ENCODE measurements at places on chromosomes 11 and 22.

DNA sequence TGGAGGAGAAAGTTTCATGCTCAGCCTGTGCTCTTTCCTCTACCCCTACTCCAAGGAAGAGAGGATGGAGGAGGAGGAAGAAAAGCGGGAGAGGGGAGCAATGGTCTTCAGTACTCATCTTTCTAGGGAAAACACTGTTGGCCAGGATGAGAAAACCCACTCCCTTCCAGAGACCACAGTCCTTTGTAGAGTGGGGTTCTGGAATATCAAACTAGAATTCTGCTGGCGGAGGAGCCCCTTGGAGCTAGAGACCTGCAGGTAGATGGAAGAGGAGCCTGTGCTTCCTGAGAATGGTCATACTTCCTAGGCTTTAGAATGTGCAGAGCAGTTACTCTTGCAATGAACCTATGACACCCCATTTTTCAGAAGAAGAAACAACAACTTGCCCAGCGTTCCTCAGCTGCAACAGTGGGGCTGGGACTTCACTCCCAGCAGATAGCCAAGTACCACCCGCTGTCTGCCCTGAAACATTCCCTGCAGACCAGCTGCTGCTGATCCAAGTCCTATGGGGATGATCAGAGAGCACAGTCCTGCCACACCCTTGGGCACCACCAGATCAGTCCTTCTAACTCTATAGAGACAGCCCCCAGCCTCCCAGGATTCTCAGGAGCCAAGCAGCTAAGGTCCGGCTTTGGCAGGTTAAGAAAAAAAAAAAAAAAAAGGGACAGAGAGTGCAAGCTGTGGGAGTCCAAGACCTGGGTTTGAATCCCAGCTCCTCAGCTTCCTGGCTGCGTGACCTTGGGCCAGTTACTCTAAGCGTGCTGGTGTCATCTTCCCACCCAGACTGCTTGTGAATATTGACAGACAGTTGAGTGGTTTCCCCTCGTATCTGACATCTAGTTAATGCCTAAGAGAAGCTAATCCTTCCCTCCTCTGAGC lies 664 bp downstream of the PTGDR2 start:
- no peak for DNase-seq

DNA sequence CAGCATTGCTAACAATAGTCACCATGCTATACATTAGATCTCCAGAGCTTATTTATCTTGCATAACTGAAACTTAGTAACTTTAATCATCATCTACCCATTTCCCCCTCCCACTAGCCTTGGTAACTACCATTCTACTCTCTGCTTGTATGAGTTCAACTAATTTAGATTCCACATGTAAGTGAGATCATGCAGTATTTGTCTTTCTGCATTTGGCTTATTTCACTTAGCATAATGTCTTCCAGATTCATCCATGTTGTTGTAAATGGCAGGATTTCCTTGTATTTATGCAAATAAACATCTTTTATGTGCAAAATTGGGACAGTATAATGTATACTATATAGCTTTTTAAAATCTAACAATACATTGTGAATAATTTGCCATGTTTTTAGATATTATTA lies 66.0 kb upstream of the ZBED5 start:
- no peak for DNase-seq

- no peak for DNase-seq
Measured at GRCh38 chr22:20182365-20182764, 31.5 kb upstream of the CCDC188 start.

DNA sequence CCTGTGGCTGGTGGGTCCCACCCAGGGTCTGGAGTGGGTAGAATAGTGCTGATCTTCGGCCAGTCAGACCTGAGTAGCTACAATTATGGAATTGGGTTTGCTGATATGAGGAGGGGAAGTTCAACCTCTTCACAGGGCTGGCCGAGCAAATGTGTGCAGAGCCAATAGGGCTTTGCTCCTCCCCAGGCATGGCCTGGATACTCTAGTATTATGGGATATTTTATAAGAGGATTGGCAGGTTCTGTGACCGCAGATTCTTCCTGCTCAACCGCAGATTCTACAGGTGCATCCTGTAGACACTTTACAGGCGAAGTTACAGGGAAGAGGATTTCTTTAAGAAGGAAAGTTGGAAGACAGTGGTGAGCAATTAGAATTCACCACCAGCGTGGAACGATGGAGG lies 44.3 kb downstream of the TBC1D22A start:
- DNase-seq, result no peak

DNA sequence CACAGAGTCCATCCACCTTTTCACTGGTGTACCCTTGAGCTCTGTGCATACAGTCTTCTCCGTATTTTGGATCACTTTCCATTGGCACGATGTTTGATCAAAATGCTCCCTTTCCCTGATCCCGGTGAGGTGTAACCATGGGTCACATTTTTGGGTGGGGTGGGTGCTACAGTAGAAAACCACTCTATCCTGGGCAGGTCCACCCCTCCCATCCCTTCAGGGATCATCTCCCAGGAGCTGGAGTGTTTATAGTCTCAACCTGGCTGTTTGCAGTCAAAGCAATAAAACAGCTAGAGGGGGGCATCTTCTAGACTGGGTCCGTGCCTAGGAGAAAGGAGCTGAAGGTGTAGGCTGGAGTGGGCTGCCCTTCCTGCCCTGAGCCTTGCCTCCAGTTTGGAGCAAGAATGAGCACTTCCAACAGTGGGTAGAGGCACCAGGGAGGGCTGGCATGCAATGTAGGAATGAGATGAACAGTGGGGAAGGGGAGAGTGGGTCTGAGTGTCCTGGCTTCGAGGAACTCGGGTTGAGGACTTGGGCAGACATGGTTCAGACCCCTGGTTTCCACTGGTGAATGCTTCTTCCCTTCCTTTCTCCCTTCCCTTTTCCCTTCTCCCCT lies 38.8 kb downstream of the RNF141 start:
- DNase-seq, result no peak

- no peak for DNase-seq
Measured at GRCh38 chr22:29587938-29588699, 7.2 kb upstream of the NIPSNAP1 start.

DNA sequence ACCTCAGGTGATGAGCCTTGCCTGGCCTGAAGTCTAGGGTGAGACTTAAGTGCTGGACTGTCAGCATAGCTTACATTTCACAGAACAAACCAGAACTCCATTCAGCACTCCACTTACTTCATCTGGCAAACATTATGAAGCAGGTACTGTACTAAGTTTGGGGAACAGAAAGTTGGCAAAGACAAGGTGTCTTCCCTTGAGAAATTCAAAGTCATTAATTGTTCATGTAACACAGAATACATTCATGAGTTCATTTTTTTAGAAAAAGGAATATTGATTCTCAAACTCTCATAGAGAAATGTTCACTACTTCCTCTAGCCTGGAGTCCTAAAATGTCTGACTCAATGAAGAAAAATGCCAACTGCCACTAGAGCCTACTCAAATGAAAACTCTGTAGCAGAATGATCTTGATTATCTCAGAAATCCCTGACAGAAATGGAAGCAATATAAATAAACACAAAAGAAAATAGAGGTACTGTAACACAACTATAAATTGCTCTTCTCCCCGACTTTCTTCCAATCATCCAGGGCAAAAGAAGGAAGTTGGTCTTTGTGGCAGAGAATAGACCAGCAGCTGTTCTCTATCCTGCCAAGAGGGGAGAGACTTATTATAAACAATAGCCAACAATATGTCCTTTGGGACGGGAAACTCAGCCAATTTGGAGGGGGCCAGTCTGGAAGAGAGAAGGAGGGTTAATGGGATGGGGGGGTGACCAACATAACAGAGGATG lies 129.2 kb upstream of the MTMR2 start:
- DNase-seq, result no peak

DNA sequence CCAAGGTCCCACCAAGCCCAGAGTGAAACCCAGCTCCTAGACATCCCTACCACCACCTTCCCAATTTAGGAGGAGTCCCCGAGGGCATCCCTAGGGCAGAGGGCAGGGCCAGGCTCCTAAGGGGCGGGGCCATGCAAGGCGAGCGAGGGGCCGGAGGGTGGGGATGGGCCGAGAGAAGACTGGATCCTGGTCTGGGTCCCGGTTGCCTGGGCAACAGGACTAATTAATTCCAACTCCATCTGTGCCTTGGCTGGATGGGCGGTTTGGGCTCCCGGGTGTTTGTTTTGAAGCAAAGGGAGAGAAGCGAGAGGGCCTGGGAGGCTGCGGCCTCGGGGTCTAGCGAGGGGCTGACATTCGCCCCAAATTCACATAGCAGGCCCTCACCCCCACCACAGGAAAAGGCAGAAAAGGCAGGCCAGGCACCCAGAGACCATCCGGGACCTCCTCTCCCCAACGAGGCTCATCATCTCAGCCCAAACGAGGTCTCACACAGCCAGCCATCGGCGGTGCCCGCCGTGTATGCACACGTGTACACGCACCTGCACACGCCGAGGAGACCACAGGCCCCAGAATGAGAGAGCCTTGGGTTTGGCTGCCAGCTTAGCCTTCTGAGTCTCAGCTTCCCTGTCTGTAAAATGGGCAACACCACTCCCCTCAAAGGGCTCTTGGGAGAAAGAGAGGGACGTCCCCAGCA lies 23.9 kb downstream of the ELFN2 start:
- no peak for DNase-seq

GRCh38 chr11:83694191-83694910 lies 408.2 kb upstream of the CCDC90B start:
- no peak for DNase-seq

- no peak for DNase-seq
Measured at GRCh38 chr11:111735262-111736116, 30.7 kb downstream of the PPP2R1B start.

DNA sequence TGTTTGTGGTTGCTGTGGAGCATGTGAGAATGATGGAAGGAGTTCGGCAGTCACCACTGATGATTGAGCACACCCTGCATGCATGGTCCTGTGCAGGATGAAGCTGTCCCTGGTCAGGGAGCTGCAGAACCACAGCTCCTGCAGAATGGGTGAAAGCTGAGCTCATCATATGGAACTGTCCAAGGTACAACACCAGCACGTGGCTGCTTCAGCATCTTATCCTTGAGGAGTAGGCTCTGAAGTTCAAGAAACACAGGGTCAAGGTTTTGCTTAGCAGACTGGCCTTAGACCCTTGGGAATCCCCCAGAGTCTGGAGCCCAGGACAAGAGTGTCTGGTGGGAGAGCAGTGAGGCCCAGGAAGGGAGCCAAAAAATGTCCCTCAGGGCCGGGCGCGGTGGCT lies 182.4 kb upstream of the LARGE1 start:
- no peak for DNase-seq
